ENCODE measurements at places on chromosomes 13 and 19. TPM values are rescaled to one million over a fixed set of nuclear protein-coding genes. Genes with fewer than 3 reads are reported as not detected.

DNA sequence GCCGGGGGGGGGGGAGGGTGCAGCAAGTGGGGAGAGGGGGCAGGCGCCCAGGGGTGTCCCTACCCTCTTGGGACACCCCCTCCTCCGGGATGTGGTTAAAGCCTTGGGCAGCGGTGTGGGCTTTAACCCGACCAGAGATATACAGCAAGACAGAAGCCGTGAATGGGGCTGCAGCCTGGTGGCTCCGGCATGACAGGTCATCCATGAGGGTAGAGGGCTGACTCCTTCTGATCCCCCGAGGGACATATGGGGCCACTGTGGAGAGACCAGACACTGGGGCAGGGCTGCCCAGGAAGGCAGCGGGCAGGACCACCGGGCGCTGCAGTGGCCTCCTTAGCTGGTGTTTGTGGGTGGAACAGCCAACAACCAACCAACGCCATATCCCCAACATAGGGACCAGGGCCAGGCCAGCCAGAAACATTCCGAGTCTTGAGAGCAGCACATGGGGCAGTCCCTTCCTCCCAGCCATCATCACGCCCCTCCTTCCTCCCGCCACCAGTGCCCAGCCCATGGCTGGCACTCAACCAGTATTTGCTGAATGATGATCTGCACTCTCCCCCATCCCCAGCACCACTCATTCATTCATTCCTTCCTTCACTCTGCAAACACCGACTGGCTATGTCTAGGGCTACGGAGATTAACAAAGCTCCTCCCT lies 18.2 kb downstream of the ELAVL1 start:
- H3K27ac ChIP-seq: peak overlapping the region; percentile 14
- peaks cover 7% of the 10 kb centered on the region for H3K27me3 ChIP-seq

The RGL3 gene
- total RNA-seq: 0.66 TPM

DNA sequence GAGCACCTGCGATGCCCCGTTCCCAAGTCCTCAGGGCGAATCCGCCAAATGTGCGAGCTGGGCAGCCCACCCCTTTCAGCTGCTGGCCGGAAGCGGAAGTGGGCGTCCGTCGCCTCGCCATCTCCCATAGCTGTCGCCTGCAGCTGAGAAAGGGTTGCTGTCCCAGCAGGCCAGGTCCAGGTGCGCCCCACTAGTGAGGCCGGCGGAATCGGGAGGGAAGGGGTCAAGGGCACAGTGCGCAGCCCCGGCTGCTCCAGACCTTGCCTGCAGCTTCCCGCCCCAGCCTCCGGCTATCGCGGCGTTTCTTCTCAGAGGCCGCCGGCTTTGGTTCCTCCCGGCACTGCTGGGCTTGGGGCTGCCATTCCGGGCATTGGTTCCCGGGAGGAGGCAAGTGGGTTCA lies at the start of gene ZNF177:
Gene ZNF177 (plus strand): TSS at position 109 of the 400 bp plus-strand sequence. CDS start 15,299 bp downstream, outside the sequence.
- H3K27ac ChIP-seq: no peak within 1 kb of the TSS
- no peak within 1 kb of the TSS for H3K4me3 ChIP-seq
- H3K27me3 ChIP-seq: peaks cover 5% of the 10 kb centered on the region
- peaks cover 38% of the 10 kb centered on the region for H3K36me3 ChIP-seq
- no peak for DNase-seq

The ACTL9 gene
- total RNA-seq: not detected
